ENCODE measurements at places on chromosomes 2 and 18. TPM values are rescaled to one million over a fixed set of nuclear protein-coding genes. Genes with fewer than 3 reads are reported as not detected.

Gene HAUS1
- total RNA-seq, result 14.4 TPM

Gene DSG1
- 0.89 TPM for total RNA-seq

Gene FASTKD1
- total RNA-seq, result 17.1 TPM

Gene CIB4
- total RNA-seq, result not detected
